ENCODE measurements at places on chromosomes 4 and X.

DNA sequence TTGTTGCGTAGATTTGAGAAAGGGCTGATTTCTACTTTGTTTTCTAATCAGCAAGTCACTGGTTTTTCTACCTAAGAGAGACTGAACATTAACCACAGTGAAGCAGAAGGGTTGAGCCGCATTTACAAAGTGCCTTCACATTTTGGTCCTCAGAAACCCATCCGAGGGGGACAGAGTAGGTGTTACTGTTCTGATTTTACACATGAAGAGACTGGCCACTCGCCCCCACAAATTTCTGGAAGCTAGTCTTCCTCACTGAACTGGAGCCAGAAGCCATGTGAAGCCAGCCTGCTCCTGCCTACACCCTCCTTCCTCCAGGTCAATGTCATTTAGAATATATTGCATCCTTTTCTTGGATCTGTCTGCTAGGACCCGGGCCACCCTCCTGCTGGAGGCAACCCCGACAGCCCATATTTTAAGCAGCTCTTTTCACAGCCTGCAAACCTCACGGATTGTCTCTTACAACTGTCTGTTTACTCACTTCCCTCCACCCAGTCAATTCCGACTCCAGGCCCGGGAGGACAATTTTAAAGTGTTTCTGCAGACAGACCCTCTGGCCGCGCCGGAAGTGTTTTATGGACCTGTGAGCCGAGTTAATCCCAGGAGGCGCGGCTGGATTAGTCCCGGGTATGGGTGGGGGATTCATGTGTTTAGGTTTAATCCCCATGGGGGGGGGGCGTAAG is 73.2 kb upstream of the BCOR start:
- DNase-seq = no peak

DNA sequence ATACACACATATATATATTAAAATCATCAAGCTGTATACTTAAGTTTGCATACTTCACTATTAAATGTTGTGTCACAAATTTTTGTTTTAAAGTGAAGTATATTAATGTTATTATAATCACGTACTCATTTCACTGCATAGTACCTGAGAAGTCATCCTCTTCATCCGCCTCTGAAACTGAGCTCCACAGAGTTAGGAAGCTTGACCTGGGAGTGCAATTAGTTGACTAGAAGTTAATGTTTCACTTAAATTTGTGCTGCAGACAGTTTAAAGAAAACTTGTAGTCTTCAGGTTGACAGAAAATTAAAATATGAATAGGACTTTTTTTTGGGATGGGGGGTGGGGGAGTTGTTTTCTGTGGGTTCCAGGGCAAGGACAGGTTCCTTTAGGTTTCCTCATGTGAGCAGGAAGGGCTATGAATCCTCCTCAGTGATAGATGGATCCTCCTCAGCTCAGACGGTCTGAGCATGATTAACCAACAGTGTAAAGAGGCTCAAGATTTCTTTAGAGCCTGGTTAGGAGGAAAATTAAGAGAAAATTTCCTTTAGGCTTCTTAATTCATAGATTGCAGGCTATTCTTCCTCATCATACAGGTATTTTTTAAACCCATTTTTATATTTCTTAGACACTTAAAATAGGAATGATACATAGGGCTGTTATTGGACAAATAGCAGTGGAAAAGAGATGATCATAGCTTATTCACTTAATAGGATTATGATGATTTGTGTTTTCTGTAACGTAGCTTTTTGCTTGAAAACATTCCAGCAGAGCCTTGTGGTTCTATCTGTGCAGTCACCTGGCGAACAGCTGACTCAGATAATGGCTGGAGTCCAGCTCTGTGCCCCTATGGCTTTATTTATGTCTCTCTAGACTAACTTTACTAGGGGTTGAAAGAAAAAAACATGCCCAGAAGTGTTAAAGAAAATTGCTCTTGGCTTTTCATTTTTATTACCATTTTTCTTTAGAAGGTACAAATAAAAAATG is 102.7 kb downstream of the SLC4A4 start:
- no peak for DNase-seq

- no peak for DNase-seq
These were observed 4.3 kb upstream of the TSPAN5 start for GRCh38 chr4:98662626-98663225.

DNA sequence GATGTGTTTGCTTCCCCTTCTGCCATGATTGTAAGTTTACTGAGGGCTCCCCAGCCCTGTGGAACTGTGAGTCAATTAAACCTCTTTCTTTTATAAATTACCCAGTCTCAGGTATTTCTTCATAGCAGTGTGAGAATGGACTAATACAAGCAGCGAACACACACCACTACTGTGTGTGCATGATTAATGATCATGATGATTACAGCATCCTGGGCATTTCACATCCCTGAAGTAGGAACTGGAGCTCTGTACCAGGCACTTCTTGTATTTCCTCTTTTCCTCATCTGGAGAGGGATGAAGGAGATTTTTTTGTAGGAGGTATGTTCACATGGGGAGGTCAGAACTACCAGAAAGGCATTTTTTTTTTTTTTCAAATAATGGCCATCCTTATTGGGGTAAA is 60.8 kb downstream of the PPM1K start:
- DNase-seq = no peak

- DNase-seq = no peak
These were observed 7.3 kb upstream of the MXD4 start for GRCh38 chr4:2269206-2269531.

- no peak for DNase-seq
These were observed at the start of gene DCHS2 for GRCh38 chr4:154491341-154492271. Gene DCHS2, minus strand, starts transcription at chr4:154491799. Its CDS starts 444 bp downstream, at chr4:154491355.

DNA sequence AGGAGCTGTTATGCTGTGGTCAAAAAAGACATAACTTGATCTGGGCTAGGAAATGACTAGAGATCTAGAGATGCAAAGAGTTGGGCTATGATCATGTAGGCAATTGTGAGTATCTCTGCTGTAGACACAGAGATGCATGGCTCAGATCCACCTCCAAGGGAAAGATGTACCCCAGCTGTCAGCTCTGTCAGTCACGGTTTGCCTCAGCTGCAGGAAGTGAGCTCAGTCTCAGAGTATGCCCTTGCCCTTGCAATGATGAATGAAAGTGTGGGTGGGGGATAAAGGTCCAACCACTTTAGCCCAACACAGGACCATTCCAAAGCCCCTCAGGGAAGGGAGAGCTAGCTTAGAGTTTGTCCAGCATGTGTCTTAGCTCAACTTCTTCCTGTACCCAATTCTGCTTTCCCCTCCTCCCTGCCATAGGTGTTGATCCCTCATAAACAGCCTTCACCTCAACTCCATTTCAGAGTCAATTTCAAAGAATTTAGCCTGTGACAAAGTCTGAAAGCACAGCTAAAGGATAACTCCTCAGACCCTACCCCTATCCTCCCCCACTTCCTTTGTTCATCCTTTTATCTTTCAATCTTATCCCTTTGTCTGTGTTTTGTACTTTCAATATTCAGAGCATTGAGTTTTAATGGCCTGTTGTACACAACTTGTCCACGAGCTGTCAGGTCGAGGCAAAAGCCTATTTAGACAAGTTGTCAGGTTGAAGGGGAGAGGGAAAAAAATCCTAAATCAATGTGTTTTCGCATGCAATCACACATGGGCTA is 90.6 kb downstream of the MID1IP1 start:
- DNase-seq = no peak

GRCh38 chr4:126591583-126591982 is 1041.2 kb upstream of the INTU start:
- no peak for DNase-seq

- DNase-seq = no peak
These were observed 169.4 kb downstream of the PTTG2 start for GRCh38 chr4:38129460-38130227.

DNA sequence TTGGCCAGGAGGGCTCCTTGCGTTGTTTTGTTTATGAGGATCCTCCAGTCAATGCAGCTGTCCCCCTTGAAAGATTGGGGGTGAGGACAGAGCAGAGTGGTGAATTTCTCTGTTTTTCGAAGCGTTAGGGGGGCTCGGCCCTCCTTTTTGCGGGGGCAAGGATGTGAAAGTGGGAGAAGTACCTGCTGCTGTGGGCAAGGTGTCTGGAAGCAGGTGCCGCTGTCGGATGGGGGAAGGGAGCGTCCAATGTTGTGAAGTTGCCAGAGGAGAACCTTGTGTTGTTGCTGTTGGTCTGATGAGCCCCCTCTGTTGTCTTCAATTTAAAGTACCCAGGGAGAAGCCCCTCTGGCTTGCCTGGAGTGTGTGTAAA is 613 bp downstream of the GLRB start:
- DNase-seq = no peak

DNA sequence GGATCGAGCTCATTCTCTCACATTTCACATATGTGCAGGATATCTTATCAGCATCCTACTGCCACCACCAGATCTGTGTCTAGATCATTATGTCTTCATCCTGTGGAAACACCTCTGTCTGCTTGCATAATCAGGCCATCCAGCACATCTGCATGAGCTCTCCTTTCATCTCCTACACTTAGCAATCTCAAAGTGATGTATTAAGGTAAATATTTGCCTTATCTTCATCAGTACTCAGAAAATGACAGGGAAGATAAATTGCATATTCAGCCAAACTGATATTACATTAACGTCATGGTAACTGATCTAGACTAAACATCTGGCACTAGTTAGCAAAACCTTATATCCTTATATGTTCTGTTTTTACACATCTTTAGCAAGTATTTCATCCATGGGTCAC is 207.3 kb upstream of the PABPC4L start:
- DNase-seq = no peak

- no peak for DNase-seq
These were observed 19.2 kb downstream of the SUPT20HL2 start for GRCh38 chrX:24294619-24295018.

DNA sequence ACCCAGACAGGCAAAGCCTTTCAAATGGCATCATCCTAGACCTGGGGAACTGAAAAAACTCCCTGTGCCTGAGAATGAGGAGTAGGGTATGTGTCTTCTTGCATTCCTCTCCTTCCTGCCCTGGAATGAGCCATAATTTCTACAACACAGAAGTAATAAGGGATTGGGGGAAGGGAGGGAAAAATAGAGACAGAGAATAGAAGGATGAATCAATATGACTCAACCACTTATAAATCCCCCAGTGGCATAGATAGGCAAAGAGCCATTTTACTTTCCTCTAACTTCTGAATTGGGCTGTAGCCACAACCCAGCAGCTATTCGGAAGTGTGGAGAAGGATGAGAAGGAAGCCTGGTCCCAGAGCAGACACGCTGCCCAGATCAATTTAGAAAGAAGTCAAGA is 99.9 kb downstream of the NHS start:
- no peak for DNase-seq

GRCh38 chr4:32145987-32146386 is 1425.8 kb downstream of the PCDH7 start:
- no peak for DNase-seq

GRCh38 chr4:72314869-72315268 is 254.2 kb downstream of the ADAMTS3 start:
- DNase-seq = peak; percentile 59

DNA sequence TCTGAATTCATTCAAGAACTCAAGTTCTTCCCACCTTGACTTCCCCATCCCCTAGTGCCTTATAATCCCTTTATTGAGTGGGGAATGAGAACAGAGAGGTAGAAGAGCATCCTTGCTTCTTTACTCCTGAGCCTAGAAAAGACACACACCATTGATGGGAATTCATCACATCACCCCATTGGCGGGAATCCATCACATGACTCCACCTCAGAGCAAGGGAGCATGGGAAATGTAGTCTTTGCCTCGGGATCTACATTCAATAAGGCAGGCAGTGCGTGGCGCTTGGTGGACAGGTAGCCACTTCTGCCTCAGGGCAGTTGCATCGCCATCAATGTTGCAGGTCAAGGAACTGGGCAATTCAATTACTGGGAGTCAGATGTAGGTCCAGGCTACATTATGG is 50.7 kb downstream of the MXRA5 start:
- DNase-seq = no peak

- no peak for DNase-seq
These were observed 117.6 kb downstream of the FGF16 start for GRCh38 chrX:77564823-77565222.

DNA sequence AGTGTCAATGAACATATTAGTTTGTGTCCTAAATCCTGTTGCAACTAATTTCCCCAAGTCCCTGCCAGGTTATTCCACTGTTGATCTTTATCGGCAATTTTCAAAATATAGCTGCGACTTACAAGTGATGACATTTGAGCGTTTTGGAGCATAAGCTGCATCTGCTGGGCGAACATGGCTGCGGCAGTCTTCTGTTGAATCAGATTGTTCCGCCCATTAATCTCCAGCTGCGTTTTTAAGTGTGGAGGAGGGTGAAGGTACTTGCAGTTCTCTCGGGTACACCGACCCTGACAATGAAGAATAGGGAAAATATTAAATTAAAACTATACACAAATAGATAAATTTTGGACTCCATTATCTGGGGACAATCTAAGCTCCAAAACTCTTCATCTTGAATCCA is 82.7 kb downstream of the MBNL3 start:
- no peak for DNase-seq

- no peak for DNase-seq
These were observed 48.1 kb upstream of the ATXN3L start for GRCh38 chrX:13367950-13368349.

DNA sequence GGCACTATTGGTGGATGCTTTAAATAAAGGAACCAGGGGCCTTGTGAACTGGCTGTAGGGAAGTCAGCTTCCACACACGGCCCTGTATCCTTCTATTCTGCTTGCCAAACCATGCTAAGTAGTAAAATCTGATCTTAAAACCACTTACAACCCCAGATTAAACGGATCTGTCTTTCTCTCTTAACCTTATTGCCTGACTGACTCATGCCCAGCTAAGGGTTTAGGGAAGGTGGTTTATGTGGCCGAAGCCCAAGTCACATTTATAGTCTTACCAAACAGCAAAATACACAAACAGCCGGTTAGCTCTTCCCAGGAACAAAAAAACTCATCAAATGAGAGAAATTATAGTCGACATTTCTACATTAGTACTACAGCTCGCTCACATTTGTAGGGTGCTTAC is 988.4 kb upstream of the TENM3 start:
- no peak for DNase-seq

DNA sequence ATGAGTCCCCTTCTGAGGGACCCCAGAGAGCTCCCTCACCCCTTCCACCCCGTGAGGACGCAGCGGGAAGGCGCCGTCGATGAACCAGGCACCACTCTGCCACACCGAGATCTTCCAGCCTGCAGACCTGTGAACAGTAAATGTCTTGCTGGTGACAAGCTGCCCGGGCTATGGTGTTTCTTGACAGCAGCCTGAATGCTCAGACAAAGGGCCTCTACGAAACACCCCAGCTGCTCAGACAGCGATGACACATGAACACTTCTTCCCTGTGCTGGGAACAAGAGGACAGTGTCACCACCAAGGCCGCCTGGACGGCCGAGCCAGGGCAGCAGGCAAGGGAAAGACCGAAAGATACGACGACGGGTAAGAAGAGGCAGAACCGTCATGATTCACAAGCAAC is 30.6 kb upstream of the GTPBP6 start:
- no peak for DNase-seq

DNA sequence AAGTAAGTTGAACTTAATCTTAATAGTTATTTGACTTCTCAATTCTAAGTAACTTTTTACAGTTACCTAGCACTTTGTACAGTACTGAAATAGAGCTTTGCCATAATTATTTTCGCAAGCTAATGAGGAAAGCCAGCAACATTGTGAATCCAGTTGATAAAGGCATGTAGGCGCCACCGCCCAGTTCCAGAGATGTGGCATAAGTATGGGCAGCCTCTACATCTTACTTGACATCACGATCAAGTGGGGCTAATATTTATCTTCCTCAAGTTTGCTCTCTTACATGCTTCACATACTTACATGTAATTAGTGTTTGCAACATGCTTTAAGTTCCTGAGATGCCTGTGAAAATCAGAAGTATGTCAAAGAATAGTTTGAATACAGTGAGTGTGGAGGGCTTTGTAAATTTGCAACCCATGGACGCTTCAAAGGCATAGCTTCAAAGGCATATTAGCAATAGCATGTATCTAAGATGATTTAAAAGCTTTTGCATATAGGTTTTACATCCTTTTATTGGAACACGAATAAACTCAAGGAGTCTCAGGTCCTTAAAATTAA is 34.9 kb upstream of the VCX3B start:
- DNase-seq = no peak

Measured in GM04503 (cell line).